H54 (cell line): ENCODE measurements at places on chromosomes 5 and 9.

- peak; percentile 87 for DNase-seq
These were observed 148.7 kb upstream of the ERCC6L2 start for GRCh38 chr9:95726756-95727155.

DNA sequence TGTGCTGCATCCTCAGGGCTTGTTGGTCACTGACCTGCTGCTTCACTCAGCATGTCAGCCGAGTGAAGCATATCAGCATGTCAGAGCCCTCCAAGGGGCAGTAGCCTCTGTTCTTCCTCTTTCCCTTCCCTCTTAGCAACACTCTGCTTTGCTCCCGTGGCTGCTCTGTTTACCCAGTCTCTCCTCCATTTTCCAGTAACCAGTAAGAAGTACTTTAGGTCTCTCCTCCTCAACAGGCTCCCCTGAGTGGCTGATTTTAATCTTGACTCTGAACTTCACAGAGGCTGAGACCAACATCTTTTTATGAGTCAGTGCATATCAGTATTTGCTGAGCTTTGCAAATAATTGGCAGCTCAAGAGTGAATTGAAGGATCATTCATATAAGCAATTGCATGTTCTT is 18.6 kb upstream of the ADRB2 start:
- no peak for DNase-seq

GRCh38 chr5:158351485-158352125 is 492.7 kb upstream of the CLINT1 start:
- no peak for DNase-seq

DNA sequence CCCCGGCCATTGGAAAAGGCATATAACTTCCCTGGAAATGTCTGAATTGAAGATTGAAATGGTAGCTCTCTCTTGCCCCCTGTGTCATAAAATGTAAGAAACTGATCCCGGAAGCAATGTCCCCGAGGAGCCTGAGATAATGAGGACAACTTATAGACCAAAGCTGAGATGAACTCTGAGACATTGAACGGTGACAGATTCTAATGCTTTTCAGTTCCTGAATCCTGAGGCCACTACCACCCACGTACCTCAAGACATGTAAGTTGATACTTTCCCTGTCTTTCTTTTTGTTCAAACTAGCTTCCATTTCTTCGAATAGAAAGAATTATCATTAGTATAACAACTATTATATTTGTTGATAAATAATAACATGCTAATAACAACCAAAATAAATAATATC is 51.0 kb downstream of the KIF4B start:
- DNase-seq, result no peak

DNA sequence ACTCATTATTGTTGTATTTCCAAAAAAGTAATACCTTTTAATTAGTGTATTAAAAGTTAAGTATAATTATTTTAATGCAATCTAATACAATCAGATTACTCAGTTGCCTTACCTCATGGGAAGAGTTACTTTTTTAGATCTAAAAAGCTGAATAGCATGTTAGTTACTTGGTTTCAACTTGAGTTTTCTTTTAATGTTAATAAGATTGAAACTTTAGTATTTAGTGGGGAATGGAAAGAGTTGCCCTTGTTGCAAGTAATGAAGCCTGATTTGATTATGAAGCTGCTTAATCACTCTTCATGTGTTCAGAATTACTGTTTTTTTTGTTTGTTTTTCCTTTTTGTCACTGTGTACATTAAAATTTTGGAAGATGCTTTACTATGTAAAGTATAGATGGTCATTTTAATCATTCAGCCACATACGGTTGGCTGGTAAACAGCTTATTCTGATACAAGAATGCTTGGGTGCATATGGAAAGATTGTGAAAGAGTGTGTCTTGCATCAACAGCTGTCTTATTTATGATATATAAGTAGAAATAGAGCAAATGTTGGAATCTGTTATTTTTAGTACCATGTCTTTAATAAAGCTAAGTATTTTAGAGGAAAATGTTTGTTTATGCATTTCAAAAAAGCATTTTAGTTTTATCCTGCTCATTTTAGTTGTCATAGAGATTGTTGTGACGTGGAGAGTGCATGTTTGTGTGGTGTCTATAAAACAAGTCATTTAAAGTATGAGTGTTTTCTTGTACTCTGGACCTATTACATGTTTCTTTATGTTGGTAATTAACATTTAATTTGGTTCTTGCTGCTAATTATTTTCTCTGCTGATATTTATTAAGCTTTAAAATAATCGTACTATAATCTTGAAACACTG is 36.4 kb downstream of the SREK1 start:
- no peak for DNase-seq

GRCh38 chr5:60177596-60177995 is 284.1 kb upstream of the PDE4D start:
- DNase-seq, result no peak

- DNase-seq, result no peak
These were observed 435.9 kb upstream of the MPDZ start for GRCh38 chr9:13715430-13715829.

DNA sequence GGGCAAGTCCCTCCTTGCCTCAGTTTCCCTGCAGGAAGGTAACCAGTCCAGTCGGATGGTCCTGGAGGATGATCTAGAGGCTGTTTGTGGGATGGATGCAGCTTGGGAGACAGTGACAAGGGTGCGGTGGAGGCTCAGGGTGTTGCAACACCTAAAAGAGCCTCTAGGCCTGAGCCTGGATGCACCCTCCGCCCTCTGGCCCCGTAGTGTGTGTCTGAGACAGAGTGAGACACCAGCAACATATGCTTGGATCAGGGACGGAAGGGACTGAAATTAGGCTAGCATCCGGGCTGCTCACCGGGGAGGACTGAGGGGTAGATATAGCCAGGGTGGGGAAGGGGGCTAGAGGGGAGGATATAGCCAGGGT is 1.1 kb downstream of the CRAT start:
- DNase-seq, result no peak

DNA sequence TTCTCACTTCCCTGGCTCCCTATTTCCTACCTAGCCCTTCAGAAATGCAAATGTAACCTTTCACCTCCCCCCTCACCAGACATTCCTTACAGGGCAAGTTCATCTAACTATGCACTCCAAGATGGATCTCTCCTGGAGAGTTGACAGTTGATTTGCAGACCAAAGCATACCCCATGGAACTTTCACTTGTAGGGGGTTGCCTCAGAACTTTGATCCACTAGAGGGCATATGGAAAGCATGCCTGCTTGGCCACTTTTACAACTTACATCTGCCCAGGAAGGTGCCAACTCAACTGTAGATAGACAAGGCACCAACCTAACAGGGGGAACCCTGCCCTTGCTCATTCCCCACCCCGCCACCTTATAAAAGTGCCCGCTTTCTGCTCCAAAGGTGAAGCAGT is 187.8 kb downstream of the NXNL2 start:
- no peak for DNase-seq

DNA sequence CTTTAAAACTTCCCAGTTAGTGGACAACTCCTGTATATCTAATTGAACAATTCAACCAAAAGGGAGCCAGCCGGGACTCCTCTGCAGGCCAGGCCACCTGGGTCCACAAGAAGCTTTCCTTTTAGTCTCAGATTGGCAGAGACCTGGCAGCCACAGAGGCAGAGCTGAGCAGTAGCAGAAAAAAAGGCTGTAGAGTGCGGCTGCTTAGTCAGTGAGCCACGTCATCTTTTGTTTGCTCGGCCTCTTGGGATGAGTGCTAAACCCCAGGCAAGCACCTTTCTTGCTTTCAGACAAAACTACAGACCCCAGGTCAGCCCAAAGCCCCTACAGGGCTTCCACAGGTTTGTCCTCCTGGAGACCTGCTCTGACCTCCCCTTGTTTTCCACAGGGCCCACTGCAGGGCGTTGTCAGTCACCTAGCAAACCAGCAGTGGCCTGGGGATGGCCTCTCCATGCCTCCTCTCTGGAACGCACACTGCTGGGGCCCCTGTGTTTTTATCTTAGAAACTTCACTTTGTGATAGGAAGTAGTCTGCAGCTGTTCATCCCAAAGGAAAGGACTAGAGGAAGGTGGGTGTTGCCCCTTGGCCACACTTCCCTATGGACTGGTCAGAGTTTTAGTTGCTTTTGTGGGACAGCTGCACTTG is 49.9 kb downstream of the SHB start:
- no peak for DNase-seq

DNA sequence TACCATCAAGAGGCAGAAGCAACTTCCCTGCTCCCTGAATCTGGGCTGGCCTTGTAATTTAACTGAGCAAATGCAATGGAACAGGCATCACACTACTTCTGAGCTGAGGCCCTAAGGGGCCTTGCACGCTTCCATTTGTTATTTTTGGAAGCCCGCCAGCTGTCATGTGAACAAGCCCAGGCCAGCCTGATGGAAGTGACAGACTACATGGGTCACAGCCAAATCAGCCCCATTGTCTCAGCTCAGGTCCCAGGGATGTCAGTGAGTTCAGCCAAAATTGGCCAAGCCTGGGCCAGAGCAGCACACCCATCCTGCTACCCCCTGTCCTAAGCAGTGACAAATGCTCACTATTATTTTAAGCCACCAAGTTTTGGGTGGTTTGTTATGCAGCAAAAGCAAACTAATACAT is 72.8 kb downstream of the PRRT1B start:
- DNase-seq, result no peak

GRCh38 chr9:73154722-73155121 is 3.1 kb downstream of the ANXA1 start:
- no peak for DNase-seq

GRCh38 chr5:9025942-9026341 is 519.9 kb downstream of the SEMA5A start:
- no peak for DNase-seq

DNA sequence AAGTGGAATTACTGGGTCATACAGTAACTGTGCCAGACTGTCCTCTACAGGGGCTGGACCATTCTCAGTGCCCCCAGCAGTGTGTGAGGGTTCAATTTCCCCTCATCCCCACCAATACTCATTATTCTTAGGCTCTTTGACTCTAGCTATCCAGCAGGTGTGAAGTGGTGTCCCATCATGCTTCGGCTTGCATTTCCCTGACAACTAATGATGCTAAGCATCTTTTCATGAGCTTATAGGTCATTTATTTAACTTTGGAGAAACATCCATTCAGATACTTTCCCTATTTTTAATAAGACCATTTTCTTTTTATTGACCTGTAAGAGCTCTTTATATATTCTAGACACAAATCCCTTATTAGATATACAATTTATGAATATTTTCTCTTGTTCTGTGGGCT is 63.6 kb downstream of the ADAMTS2 start:
- DNase-seq, result no peak

DNA sequence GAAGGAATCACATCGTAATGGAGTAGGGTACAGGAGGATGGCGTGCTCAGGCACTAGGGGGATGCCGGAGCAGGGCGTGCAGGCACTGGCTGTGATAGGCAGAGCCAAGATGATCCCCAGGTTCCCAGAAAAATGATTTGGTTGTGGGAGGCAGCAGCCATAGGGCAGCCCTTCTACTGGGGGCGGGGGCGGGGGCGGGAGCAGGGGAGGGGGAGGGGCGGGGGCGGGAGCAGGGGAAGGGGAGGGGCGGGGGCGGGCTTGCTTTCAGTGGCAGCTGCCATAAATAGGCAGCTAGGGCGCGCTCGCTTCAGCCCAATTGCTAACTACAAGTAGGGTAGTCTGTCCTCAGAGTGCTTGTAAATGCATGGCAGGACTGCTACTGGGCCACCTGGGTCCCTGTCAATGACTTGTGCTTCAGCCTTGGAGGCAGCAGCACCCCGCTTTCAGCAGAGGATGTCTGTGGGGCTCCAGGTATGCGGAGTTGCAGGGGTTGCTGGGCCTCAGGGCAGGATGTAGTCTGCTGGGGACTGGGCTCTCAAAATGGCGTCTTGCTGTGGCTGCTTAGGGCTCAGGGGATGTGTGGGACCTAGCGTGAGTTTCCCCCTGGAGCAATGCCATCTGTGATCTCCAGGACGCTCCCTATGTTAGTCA is 354.3 kb downstream of the RAB3C start:
- DNase-seq, result no peak

GRCh38 chr5:180296771-180297170 is 4.9 kb upstream of the MAPK9 start:
- DNase-seq, result no peak

DNA sequence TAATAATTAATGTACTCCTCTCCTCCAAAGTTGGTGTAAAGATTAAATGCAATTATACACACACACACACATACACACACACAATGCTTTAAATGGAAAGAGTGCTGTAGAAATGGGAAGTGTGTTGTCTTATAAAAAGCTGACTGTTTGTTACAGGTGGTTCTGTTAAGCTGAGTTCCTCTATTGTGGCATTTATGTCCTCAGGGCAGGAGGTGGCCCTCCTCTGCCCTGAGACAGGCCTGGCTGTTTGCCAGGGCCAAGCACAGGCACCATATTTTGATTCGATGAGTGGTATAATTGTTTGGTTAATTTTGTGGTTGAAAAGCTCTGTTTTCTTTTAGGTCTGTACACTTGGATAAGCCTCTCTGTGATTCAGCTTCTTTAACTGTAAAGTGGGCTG is 573.9 kb downstream of the KIF4B start:
- no peak for DNase-seq

DNA sequence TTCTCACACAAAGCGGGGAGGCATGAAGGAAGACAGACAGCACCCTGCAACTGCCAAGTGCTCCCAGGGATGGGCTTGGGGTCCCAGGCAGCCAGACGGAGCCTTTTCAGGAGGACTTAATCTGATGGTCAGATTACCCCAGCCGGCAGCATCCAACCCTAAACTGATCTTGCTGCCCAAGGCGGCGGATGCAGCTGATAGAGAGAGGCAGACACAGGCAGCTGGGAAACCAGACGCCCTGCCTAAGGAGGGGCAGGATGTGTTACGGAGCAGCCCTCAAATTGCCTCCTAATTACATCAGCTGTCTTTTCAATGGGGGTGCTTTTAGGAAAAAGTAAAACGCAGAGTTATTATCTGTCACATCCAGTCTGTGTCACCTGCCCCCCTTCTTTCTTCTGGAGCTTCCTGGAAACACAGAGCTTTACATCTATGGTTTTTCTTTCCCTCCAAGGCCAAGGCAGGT is 190.9 kb upstream of the PANK3 start:
- DNase-seq, result no peak

DNA sequence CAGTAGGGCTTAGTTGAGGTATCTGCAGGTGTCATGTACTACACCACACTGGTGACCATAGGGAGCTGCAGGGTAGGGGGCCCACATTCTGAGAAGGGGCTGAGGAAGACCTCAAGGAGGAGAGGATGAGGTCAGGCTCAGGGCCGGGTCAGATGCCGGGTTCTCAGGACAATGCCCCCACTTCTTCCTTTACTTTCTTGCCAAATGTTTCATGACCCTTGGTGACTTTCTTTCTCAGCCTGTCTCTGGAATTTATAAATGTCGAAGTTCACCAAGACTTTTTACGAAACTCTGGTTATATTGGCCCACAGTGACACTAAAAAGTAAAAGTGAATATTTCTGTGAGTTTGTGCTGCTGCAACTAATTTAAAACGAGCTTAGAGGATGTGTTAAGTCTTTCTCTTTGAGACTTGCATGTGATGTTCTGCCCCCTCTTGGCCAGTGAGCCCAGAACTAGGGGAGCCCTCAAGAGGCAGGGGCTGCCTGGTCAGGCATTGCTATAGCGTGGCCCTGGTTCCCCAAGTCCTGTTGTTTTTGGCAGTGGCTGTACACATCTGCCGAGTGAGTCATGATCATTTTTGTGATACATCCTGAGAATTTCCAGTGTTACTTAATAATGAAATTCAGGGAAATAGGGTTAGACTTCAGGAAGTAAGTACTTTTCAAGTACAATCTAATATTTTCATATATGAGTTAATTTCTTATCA is 11.2 kb downstream of the ACO1 start:
- peak; percentile 34 for DNase-seq
